ENCODE measurements at places on chromosomes 7 and 10.

DNA sequence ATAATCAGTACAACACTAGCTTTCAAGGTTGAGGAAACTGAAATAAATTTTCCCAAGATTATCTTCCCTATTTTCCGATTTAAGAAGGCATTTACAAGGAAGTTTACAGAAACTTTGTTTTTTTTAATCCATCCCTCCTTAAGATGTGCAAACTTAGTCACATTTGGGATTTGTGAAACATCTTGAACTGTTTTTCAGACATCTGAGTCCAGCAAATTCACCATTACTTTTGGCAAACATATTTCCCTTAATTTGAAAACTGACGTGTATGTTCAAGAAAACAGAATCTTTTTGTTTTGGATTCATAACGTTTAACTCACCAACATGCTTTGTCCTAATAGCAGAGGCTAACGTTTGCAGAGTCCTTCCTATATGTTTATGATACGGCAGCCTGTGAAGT, 19.5 kb downstream of the GLI3 start:
- DNase-seq = no peak

DNA sequence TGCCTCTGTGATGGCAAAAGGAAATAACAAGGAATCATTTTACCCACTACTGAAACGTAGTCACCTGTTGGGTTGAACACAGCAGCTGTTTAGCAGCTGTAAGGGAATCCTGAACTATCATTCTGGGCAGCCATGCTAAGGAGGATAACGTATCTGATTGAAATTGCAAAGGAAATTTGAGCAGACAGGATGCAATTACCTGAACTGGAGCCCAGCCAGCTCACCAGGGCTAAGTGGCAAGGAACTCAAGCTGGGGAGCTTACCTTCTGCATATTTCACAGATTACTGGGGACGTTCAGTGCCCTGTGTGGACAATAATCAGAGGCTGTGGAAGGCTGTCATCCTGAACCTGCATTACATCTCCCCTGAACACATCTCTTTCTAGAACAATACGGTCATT, 650.5 kb downstream of the SORCS3 start:
- DNase-seq = no peak

- DNase-seq = no peak
Measured at GRCh38 chr10:131181456-131181855, 130.1 kb downstream of the TCERG1L start.

- DNase-seq = no peak
Measured at GRCh38 chr7:121288894-121289293, 39.9 kb upstream of the WNT16 start.

DNA sequence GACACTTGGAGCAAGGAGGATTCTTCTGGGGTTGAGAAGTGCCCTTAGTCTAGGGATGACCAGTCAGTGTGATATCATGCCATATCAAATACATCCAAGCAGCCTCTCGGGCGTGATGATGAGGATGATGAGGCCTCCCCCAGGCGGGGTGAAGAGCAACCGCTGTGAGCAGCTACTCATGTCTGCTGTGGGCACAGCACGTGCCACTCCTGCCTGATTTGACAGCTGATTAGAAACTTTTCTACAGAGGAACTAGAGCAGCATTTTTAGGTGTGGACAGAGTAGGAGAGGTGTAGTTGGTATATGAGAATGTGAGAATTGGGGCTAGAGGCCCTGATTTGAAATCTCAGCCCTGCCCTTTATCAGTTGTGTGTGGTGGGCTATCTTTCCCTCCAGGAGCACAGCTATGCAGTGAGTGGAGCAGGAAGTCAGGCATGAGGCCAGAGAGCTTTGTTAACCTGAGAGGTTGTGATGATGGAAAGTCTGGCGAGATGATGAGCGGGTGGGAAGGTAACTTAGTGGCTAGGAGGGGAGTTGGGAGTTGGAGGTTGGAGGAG, 49.6 kb upstream of the COBL start:
- no peak for DNase-seq

DNA sequence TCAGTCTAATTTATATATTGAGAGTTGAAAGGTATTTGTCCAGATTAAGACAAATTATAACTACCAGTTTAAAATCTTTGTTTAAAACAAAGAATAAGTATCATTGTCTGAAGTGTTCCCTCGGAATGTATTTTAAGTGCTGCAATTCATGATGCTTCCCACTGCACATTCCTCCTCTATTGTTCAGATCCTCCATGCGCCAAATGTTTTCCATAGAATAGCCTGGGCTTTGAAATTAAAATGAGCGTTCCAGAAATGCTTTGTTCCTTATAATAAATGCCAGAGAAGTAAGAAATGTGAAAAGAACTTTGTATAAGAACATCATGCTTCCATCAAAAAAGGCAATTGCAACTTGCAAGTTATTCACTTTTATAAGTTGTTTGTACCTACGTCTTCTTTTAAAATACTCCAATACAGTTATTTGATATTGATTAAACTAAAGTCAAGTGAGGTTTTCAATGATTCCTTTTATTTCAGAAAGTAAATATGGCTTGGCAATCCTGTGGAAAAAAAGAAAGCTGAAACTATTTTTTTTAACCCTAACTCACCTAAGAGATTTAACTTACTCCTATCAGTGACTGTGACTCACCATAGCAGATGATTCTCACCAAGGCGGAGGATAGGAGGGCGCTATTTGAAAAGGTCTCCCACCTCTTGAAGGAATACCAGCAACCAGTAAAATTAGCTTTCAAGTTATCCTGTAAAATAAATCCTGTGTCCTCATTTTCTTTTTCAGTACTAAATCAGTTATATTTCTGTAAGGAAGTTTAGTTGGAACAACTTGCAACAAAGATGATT, 85.8 kb downstream of the CTNNA3 start:
- DNase-seq = no peak

DNA sequence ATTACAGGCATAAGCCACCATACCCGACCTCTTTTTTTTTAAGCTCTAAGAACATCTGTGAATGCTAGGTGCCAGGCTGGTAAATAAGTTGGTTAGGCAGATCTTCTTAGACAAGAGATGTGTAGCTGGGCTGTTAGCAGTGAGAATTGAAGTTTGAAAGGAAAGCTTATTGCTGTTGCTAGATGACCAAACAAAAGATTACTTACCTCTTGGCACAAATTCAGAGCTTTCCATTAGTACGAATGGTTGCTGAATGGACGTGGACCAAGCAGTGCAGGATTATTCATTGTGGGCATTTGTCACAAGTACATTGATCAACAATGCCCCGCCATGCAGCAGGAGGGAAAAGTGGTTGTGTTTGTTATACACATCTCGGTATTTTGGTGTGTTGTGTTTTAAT, 131.2 kb downstream of the GFRA1 start:
- DNase-seq = no peak

GRCh38 chr7:120927454-120928103, 23.0 kb upstream of the ING3 start:
- no peak for DNase-seq

DNA sequence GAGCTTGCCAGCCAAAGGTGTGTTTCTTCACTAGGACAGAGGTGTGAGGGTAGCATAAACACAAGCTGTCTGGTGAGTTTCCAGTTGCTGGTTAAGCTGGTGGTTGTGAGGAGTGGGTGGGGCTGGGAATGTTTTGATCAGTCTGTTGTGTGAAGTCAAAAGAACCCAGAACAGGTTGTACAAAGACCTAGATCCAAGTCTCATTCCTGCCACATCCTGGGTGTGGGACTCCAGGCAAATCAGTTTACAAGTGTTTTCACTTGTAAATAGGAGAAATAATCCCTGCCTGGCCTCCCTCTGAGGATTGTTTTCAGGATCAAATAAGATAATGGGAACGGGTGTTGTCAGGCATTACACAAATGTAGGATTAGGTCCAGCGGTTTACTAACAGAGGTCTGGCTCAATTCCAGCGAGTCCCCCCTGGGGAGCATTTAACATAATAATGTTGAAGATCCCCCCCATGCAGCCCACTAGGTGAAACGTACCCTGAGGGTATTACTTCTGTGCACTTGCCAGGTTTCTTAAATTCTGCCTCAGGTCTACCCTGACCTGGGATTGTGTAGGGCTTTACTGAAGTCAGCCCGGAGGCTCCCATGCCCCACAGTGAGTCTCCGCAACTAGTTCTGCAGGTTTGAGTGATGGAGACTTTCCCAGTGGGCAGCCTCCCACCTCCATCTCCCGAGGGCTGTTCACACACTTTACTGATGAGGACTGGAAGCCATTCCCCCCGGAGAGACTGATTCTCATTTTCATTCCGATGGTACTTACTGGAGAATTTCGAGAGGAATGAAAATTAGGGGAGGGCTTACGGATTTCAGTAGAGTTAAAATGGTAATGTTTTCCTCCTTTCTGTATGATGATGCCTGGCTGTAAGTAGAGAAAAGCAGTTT, 2.7 kb upstream of the FRAT2 start:
- DNase-seq = peak; percentile 80

DNA sequence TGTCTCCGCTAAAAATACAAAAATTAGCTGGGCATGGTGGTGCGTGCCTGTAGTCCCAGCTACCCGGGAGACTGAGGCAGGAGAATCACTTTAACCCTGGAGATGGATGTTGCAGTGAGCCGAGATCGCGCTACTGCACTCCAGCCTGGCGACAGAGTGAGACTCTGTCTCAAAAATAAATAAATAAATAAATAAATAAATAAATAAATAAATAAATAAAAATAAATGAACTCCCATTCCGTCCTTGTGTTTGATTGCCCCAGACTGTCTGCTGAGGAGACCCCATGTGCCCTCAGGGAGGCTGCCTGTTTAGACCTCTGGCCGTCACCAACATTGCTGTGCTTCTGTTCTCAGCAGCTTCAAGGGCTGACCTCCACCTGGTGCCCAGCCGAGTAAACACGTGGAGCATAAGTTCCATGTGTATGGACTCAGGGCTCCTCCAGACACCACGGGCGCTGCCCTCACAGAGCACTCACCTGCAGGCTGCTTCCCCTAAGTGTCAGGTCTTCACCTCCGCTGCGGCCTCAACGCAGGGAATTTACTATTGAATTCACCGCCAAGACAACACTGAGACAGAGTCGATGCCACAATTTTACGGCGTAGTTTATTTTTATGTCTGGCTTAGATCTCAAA, 32.0 kb downstream of the VOPP1 start:
- DNase-seq = no peak
